ENCODE measurements at places on chromosomes 16 and 17.

- no peak for DNase-seq
Observed at GRCh38 chr16:66850115-66850815, 6.1 kb downstream of the CA7 start.

- no peak for DNase-seq
Observed at GRCh38 chr16:86495756-86496261, 14.5 kb upstream of the FOXF1 start.

DNA sequence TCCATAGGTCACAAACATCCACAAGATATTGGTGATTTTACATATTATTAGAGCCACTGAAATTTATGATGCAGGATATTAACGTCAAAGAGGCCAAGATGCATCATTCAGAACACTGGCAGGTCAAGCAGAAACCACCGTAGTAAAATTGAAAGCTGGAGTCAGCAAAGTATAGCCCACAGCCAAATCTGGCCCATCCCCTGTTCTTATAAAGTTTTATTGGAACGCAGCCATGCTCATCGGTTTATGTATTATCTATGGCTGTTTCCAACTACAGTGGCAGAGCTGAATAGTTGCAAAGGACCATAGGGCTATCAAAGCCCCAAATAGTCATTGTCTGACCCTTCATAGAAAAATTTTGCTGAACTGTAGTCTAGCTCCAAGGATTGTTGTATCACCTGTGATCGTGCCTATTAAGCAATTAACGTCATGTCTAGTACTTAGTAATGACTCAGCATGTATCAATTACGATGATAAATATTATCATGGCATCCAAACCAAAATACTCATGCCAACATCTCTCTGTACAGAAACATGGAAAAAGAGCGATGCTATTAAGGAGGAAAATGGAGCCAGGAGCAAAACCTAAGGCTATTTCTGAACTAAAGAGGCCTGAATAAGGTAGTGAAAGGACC, 165.6 kb downstream of the IRX3 start:
- DNase-seq: no peak

DNA sequence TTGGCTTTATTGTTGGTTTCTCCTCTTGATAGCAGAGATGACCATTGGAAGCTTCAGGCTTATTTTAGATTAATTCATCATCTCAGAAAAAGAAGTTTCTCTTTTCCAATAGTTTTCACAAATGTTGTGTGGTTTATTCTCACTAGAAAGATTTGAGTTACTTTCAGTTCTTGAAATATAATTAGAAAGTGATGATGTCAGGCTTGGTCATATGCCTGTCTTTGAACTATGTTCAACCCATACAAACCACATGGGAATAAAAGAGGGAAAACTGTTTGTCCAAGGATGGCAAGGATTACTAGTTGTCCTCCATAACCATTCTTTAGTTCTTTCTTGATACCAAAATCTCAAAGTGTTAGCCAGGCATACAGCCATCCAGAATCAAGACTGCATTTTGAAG, 3.7 kb upstream of the HS3ST2 start:
- DNase-seq: no peak

DNA sequence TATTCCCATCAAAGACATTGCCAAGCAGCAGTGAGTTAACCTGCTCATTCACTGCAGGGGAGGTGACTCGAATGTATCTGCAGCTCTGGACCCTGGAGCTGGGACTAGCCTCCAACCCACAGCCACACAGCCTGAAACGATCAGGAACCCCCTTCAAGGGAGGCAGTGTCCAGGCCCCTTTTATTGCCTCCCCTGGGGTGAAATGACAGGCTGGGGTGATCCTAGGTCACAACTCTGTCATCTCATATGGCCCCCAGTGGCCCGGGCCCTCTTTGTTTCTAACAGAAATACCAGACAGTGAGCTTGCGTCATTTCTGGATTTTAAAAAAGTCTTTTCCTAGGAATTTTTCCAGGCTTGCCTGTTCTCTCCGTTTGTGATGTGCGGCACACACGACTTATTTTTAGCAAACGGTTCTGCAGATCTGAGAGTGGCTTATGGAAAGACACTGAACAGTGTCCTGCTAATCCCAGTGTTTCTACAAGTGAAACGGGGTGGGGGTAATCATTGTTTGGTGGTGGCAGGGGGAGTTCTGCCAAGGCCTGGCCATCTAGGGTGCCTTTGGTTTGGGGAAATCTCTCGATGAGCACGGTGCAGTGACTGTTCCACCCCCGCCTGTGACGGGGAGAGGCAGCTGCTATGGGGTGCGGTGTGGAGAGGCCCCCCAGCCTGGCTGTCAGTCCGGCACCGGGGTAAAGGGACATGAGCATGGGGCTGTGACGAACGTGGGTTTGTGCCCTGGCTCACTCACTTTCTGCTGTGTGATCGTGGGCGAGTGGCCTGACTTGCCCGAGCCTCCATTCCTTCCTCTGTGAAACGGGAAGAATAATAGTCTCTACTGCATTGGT, 27.2 kb downstream of the NAGPA start:
- DNase-seq: no peak

GRCh38 chr16:88662222-88662842, 559 bp downstream of the MVD start:
- no peak for DNase-seq

- DNase-seq: no peak
Observed at GRCh38 chr16:80151722-80152111, 389.1 kb upstream of the DYNLRB2 start.

DNA sequence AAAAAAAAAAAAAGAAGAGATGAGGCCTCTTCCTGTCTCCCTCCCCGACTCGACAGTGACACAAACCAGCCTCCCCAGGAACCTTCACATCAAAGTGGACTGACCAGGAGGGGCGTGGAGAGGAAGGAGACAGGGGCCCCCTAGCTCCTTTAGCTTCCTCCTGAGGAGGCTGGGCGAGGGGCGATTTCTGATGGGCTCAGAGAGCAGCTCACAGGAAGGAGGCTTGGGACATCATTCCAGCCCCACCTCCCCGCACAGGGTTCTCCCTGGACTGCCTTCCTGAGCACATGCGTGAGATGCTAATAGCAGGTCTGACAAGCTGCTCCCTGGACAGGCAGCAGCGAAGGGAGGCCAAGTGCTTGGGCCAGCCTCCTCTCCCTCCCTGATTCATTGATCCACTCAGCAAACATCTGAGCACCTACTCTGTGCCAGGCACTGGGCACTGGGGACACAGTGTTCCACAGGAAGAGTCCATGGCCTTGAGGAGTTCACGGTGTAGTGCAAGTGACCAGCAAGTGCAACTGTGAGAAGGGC, 14.4 kb upstream of the DOK4 start:
- no peak for DNase-seq

GRCh38 chr16:85485379-85485778, 127.7 kb upstream of the GSE1 start:
- no peak for DNase-seq

DNA sequence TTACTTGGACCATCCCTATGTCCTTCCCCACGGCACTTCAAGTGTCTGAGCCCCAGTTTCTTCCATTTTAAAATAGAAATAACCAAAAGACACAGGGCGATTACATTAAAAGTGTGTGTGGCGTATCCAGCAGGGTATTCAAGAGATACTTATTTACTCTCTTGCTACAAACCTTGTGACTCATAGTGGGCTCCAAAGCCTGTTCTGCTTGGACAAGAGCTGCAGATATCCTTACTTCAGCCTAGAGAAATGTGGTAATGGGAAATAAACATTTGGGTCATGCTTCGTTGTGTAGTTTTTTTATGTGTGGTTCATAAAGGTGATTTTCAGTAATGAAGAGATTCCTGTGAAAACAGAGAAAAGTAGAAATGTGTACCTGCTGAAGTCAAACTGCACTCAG, 288.9 kb upstream of the CDH11 start:
- no peak for DNase-seq

- DNase-seq: peak; percentile 17
Observed at GRCh38 chr17:19943026-19943425, 34.6 kb downstream of the AKAP10 start.

- DNase-seq: no peak
Observed at GRCh38 chr16:9122342-9122741, 30.9 kb downstream of the HAPSTR1 start.

GRCh38 chr17:76492123-76492988, 8.9 kb downstream of the RHBDF2 start:
- no peak for DNase-seq

DNA sequence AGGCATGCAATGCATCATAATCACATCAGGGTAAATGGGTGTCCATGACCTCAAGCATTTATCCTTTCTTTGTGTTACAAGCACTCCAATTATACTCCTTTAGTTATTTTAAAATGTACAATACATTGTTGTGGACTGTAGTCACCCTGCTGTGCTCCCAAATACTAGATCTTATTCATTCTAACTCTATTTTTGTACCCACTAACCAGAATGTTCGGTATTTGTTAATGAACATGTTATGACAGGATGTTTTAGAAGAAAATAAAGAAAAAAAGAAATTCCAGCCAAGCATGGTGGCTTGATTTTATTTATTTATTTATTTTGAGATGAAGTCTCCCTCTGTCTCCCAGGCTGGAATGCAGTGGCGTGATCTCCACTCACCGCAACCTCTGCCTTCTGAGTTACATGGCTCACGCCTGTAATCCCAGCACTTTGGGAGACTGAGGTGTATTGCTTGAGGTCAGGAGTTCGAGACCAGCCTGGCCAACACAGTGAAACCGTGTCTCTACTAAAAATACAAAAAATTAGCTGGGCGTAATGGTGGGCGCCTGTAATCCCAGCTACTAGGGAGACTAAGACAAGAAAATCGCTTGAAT, 1.8 kb upstream of the NDE1 start:
- no peak for DNase-seq

- no peak for DNase-seq
Observed at GRCh38 chr16:53112015-53112414, 57.2 kb downstream of the CHD9 start.

- DNase-seq: no peak
Observed at GRCh38 chr17:14149751-14150150, 80.4 kb downstream of the COX10 start.

DNA sequence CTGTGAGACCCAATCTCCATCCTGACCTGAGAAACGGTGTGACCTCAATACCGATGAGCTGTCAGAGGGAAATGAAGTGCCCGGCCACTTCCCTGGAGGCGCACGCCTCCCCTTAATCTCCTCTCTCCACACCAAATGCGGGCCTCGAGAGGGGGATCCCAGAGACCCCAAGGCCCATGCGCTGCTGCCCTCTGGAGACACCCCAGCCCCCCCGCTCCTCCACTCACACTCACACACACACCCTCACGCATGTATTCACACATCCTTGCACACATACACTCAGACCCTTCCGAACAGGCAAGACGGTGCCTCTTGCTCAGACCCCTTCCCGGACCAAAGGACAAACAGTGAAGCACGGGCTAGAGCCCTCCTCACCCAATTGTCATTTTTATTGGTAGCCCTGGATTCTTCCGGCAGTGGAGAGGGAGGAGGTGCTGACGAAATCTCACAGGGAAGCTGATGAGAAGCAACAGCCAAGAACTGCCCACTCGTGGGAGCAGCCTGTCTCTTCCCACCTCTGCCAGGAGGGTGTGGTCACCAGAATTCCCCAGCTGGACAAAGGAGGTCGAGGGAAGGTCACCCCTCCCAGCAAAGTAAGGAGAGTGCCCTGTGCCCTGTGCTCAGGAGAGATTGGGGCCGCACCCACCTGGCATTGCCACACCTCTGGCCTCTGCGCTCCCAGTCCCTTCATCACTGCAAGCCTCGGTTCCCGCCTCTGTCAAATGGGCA, 136.0 kb upstream of the TNRC6C start:
- DNase-seq: no peak

GRCh38 chr17:36643086-36643685, 41.8 kb downstream of the MRM1 start:
- DNase-seq: no peak

DNA sequence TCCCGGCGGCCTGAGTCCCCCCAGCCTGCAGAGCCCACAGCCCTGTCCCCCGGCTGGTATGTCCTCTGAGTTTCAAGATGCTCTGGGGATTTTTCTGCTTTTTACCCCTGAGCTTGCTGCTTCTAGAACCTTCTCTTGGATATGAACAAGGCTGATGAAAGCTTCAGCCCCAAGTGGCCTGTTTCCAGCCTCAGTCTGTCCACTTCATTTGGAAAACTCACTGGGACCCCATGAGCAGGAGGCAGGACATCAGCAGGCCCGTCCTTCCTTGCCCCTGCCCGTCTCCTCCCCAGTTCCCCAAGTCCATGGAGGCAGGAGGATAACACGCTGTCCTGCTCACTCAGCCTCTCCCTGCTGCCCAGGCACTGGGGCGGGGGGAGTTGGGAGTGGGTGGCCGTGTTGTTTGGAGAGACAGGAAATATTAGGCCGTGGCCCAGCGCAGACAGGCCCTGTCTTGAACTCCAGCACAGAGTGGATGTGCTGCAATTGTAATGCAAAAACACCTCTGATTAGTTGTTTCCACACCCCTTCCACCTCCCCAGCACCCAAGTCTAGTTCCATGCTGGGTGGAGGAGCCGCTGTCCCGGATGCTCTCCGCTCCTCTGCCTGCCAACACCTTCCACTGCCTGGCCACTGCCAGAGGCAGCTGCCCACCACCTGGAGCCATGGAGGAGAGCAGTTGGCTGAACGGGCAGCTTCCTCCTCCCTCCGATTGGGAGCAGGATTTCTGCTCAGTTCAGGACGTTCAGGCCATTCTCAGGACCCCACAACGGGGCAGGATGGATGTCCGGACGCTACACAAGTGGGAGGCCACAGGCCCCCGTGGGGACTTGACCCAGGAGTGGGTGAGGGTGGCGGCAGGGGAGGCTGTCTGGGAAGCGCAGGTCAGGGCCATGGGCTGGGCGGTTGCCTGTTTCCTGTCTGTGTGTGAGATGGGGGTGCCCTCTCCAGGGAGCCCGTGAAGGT, 216.9 kb upstream of the GSE1 start:
- no peak for DNase-seq

- no peak for DNase-seq
Observed at GRCh38 chr17:19800571-19800970, 52.5 kb upstream of the ALDH3A1 start.

- DNase-seq: no peak
Observed at GRCh38 chr17:72719578-72720493, 372.7 kb downstream of the SLC39A11 start.

- no peak for DNase-seq
Observed at GRCh38 chr16:68228652-68229051, 7.3 kb downstream of the ESRP2 start.

- no peak for DNase-seq
Observed at GRCh38 chr16:51134269-51134812, 16.7 kb downstream of the SALL1 start.

GRCh38 chr17:78107976-78108725, 20.4 kb downstream of the TMC6 start:
- no peak for DNase-seq

Data from iPS DF 19.7 (cell line).